ENCODE measurements at places on chromosomes 7 and 10.

DNA sequence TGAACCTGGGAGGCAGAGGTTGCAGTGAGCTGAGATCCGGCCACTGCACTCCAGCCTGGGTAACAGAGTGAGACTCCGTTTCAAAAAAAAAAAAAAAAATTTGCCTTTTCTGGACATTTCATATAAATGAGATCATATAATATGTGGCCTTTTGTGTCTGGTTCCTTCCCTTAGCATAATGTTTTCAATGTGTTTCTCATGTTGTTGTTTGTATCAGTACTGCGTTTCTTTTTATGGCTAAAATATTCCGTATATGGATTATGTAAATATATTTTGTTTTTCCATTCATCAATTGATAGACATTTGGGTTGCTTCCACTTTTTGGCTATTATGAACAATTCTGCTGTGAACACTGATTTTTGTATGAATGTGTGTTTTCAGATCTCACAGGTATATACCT lies 257.6 kb downstream of the CCDC3 start:
- DNase-seq: no peak

- DNase-seq: no peak
These were observed 21.6 kb downstream of the NPC1L1 start for GRCh38 chr7:44519546-44519945.

GRCh38 chr7:44631458-44632115 lies 25.2 kb downstream of the OGDH start:
- DNase-seq: no peak

- DNase-seq: no peak
These were observed 64.7 kb upstream of the AOAH start for GRCh38 chr7:36788825-36789470.

GRCh38 chr7:39589323-39590111 lies 23.3 kb downstream of the YAE1 start:
- peak; percentile 87 for DNase-seq

DNA sequence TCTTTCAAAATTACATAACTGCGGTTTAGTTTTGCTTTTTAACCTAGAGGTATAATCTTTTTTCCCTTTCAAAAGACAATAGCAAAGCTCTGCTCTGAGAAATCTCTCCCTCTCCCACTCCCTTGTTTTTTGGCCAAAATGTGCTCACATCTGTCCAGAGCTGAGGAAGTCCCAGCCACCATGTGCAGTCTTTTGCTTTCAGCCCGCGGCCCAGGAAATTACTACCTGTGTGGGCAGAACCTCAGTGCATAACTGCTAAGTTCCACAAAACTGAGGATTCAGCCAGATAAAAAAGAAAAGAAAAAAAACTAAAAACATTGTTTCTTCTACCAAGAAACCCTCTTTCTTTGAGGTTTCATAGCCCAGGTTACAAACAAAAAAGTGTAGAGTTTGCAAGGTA lies 115.0 kb upstream of the HGF start:
- no peak for DNase-seq

DNA sequence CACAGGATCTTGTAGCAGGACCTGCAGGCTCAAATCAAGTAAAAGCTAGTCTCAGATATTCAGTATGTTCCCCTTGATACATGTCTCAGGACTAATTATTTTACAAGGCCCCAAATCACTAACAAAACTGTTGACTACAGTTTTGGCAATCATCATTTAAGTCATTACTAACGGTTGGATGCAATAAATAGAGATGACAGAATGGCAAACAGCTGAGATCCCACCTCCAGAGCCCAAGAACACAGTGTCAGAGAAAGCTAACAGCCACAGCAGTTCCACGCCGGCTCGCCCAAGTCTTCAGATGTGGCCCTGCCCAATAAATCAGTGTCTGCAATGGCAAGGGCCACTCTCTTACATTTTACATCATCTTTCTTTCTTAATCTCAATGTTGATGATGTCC lies 87.6 kb downstream of the CTBP2 start:
- DNase-seq: no peak

DNA sequence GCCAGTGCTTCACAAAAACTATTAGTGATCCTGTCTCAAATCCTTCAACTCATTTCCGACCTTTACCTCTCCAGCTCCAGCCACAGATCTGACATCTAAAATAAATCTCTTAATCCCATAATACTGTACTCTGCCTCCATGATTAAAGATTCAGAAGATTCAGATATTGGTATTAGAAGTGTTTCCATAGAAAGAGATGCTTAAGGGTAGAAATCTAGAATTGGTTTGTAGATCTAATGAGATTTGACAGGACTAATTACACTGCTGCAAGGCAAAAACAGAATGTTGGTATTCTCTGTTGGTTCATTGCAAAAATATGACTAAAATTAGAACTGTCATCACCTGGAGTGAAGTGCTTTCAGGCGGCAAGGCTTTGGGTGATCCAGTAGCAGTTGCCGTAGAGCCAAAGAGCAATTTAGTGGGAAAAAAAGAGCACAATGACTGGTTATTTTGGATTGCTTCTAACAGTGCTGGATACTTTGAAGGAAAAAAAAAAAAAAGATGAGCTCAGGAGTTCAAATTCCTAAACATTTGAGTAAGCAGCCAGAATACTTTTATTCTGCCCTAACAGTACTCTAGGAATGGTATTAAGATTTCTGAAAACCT lies 940.1 kb upstream of the SORCS1 start:
- DNase-seq: peak; percentile 76

- DNase-seq: no peak
These were observed 300.8 kb downstream of the GRID1 start for GRCh38 chr10:86065711-86066251.

DNA sequence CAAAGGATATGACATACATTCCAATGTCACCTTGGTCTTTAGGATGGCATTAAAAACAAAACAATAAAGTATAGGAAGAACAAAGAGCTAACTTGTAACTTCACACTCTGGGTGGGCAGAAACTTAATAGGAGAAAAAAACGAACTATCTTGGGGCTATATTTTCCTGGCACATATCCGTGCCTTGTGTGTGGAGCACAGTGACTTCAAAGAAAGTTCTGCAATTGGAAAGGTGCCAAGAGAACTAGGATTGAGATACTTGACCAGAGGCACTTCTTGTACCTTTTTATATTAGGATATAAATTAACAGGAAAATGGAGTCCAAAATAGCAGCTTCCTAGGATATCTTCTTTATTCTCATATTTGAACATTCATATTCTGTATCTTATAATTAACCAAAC lies 148.4 kb downstream of the SEMA3D start:
- no peak for DNase-seq

DNA sequence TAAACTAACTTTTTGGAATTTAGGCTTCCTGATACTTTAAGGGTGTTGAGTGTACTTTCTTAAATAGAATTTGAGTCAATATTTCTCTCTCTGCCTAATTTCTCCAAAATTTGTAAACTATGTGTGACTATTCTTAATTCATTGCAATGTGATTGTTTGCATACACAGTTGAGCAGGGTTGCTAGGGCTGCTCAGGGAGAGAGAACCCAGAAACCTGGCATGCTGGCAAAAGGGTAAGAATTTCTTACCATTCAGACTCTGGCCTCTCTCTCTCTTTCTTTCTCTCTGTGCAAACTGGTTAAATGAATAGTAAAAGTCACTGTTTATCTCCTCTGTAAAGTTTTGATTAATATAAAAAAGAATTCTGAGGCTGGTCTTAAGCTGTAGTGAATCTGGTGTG lies 51.0 kb upstream of the NAMPT start:
- no peak for DNase-seq

- peak; percentile 68 for DNase-seq
These were observed 155.5 kb upstream of the AHR start for GRCh38 chr7:17142831-17143541.

DNA sequence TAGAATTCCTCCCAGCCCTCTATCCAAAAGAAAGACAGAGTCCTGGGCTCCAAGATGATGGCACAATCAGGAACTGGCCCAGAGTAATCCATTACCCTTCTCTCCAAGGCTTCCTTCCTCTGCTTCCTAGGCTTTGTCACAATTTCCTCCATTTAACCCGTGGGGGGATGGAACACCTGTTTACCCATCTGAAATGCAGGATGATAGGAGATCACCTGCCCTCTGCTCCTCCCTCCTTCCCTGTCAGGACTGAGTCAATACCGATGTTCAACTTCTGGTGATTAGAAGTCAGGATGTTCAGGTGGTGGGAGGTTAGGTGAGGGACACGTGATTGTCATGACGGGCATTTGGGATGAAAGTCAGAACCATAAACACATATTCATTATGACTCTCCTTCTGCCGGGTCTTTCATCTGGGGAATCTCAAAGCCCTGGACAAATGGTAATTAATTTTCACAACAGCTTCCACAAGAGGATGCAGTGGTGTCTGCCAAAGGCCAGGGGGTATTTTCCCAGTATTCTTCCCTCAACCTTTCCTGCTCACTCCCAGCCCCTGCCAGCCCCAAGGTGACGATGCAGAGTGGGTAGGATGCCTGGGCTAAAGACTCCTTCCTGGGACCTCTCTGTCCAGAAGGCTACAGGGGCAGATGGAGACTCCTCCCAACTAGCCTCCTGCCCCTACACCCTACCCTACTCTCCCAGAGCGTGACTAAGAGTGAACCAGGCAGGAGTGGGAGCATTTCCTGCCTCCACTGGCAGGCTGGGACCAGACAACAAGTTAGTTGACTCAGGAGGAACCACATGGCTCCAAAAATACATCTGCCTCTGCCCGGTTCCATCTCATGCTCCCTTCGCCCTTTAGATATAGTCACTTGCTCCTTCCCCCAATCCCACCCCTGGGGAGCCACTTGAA lies 27.9 kb downstream of the DUSP5 start:
- DNase-seq: peak; percentile 91

- no peak for DNase-seq
These were observed 201.0 kb downstream of the ZMYND11 start for GRCh38 chr10:336247-336646.

- DNase-seq: peak; percentile 49
These were observed 57.1 kb downstream of the ZNF467 start for GRCh38 chr7:149716007-149716931.

DNA sequence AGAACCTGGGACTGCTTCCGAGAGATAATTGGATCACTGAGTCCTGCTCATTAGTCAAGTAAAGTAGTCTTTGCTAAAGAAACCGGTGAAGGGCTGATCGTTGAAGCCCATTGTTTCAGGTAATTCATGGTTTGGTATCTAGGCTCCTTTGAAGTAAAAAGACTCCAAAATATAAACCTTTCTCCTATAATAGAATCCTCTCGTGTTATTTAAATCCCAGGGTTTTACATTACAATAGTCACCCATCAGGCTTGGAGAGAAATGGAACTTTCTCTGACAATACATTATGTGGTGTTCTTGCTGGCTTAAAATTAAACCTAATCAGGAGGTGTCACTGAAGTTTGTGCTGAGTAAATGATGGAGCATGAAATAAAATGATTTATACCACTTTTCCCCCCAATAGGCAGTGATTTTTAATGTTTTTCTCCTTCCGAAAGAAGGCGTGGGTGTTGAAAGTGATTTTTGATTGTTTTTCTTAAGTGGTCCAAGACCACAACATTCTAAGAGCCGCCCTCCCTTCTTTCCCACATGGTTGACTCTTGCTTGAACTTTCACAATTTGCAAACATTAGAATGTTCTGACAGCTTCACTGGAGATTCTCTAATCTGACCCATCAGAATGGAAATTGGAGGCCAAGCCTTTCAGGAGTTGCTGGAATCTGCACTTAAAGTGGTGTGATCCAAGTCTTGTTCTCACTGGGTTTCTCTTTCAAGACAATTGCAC lies 44.2 kb downstream of the LRMDA start:
- DNase-seq: peak; percentile 27

DNA sequence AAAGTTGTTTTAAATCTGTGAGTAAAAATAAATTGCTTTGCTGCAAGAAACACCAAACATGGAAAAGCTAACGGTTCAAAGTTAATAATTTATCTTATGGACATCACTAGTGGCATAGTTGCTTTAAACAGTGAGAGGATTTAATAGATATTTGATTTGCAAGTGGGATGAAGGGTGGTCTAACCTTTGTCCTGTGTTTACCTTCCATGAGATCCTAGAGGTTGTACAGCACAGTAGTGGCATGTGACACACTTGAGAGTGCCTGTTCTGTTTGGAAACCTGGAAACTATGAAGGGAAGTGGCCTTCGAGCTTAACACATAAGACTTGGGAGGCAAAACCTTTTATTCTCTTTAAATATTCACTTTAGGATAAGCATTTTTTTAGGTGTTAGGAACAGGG lies 16.0 kb downstream of the EGFR start:
- DNase-seq: no peak

- DNase-seq: peak; percentile 9
These were observed 39.0 kb downstream of the TAC1 start for GRCh38 chr7:97770850-97771249.

GRCh38 chr10:12463459-12463838 lies 114.1 kb downstream of the CAMK1D start:
- no peak for DNase-seq

GRCh38 chr7:147412782-147413556 lies 1177.6 kb upstream of the C7orf33 start:
- DNase-seq: peak; percentile 65

- peak; percentile 98 for DNase-seq
These were observed 509.0 kb upstream of the PODXL start for GRCh38 chr7:132065193-132065988.

DNA sequence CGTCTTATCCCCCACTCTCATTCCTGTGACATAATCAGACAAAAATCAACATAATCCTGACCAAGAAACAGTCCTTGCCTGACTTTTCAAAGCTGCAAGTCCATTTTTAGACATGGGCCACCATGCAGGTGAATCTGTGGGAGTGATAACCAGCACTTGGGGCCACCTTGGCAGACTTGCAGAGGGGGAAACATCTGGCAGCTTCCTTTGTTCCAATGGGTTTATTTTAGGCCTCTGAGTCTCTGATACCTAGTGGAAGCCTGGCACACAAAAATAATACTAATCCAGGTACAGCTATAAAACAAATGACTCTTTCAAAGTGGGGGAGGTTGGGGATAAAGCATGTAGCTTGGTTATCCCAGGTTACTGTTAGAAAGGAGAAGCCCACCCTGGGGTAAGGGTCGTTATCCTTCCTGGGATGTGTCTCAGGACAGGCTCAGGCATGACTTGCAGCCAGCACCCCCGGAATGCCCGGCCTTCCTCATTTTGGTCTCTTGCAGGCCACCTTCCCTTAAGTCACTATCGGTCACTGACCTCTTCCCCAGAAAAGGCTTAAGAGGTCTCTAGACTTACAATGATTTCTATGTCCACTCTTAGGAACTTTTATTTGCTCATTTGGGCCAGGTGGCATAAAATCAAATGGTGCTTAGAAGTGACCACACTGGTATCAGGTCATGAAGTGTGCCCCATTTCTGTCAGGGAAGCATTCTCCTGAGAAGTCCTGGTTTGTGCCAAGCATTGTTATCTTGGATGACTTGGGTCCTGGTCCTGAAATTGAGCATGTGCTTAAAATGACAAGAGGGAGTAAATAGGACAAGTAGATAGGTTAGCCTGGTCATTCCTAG lies 37.6 kb downstream of the EEPD1 start:
- DNase-seq: no peak

GRCh38 chr7:112036071-112036470 lies 170.1 kb downstream of the DOCK4 start:
- DNase-seq: peak; percentile 5

GRCh38 chr7:22429386-22429785 lies 70.6 kb downstream of the STEAP1B start:
- no peak for DNase-seq

- no peak for DNase-seq
These were observed 16.4 kb downstream of the IFIT3 start for GRCh38 chr10:89344156-89344555.
